ENCODE measurements at places on chromosomes 16 and 17.

GRCh38 chr16:29784157-29784556 is 6.1 kb downstream of the ZG16 start:
- DNase-seq, result no peak

GRCh38 chr16:17368951-17369350 is 101.8 kb downstream of the XYLT1 start:
- no peak for DNase-seq

DNA sequence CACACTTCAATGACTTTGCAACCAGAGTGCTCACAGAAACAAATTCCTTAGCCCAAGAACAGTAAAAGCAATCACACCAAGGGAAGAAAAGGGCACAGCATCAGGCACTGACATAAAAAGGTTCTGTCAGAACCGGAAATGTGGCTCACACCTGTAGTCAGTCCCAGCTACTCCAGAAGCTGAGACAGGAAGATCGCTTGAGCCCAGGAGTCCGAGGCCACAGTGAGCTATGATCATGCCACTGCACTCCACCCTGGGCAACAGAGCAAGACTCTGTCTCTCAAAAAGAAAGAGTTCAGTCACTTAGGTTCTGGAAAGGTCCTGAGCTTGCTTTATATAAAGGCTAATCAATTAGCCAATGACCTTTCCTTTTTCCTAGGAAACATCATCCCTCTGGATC is 22.7 kb downstream of the YWHAE start:
- no peak for DNase-seq

DNA sequence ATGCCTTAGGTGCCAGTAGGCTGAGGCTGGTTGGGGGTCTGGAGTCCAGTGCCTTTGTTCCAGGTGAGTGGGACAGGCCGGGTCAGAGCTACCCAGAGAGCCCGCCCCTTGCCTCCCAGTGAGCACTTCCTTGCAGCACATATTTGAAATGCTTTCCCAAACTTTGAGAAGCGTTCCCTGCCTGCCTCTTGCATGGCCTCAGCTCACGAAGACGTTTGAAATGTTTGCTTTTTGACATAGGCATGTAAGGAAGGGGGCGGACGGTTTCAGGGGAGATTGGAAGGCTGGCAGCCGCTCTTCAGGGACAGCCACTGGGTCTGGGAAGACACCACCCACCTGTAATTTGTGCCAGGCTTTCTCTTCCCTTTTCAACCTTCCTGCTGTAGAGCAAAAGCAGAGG is 5.1 kb upstream of the FOXL1 start:
- no peak for DNase-seq

GRCh38 chr17:64115822-64116534 is 14.0 kb downstream of the ERN1 start:
- DNase-seq, result no peak

DNA sequence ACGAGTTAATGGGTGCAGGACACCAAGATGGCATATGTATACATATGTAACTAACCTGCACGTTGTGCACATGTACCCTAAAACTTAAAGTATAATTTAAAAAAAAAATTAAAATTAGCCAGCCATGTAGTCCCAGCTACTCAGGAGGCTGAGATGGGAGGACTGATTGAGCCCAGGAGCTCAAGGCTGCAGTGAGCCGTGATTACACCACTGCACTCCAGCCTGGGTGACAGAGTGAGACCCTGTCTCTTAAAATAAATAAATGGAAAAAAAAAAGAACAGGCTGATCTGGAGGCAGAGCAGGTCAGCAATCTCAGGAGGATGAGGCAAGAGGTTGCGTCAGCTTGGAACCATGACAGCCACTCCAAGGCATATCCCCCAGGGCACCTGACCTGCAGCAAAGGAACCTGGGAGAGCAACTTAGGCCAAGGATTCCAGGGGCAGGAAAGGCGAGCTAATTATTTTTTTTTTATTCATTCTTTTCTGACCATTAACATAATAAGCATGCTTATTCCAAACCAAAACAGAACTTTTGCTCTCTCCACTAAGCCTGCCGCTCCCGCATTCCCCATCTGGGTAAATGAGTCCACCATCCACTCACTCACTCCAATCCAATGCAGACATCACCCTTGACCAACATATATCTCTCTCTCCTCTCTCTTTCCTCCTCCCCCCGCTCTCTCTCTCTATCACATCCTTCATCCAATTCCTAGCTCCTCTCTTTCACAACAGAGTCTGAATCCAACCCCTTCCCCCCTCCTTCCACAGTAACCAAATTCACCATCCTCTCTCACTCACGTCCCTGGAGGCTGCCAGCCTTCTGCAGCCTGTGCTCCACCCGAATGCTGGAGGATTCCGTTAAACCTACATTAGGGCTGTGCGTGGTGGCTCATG is 47.7 kb downstream of the TK2 start:
- DNase-seq, result no peak

- DNase-seq, result no peak
Measured at GRCh38 chr17:28227316-28228108, 91.5 kb upstream of the TMEM97 start.

- no peak for DNase-seq
Measured at GRCh38 chr17:35543856-35544255, 6.4 kb upstream of the SLFN12L start.

GRCh38 chr16:88548131-88548874 is 21.9 kb upstream of the ZC3H18 start:
- no peak for DNase-seq

GRCh38 chr17:20091174-20092029 is 82.2 kb downstream of the SPECC1 start:
- no peak for DNase-seq

GRCh38 chr17:535198-535597 is 179.4 kb downstream of the VPS53 start:
- no peak for DNase-seq

- DNase-seq, result no peak
Measured at GRCh38 chr16:74439685-74440084, 18.4 kb upstream of the CLEC18B start.

DNA sequence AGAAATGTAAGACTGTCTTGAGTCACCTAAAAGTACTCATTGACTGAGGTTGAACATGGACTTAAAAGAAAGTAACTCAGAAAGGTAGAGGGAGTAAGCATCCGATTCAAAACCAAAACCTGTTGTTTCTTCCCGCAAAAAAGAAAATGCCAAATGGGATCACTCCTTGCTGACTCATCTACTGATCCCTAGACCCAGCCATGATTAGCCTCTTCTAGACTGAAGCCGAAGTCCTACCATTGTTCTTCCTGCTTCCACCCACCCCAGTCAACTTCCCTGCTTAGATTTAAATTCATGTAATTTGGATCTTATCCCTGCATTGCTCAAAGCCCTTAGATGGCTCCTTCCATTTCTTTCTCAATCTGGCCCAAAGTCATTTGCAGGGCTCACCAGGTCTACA is 760.5 kb upstream of the SOX9 start:
- DNase-seq, result no peak

- no peak for DNase-seq
Measured at GRCh38 chr16:643050-643368, 1.4 kb downstream of the MCRIP2 start.

- DNase-seq, result no peak
Measured at GRCh38 chr17:57489321-57489720, 233.0 kb downstream of the MSI2 start.

- DNase-seq, result no peak
Measured at GRCh38 chr16:35196313-35196712, 1736.9 kb downstream of the TP53TG3F start.

DNA sequence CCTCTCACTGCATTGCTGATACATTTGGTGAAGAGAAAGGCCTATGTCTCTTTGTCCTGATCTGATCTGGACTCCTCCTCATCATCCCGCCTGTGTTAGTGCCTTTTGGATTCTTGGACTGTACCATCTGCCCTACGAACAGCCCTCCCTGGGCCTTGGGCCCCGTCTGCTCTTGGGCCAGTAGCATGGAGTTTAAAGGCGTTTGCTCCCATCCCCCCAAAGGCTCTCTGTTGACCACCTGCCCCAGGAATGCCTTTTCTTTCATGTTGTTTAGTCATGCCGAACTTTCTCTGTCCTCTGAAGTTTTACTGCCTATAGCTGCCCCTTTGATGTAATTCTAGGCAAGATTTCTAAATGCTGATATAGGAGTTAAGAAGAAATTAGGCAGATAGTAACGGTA is 30.9 kb upstream of the MEAK7 start:
- DNase-seq, result no peak
